LoVo (cell line): ENCODE measurements at places on chromosomes 3 and 15.

GRCh38 chr15:96329403-96329981, 1.0 kb upstream of the NR2F2 start:
- DNase-seq, result no peak

GRCh38 chr15:100373120-100373896, 31.5 kb upstream of the ADAMTS17 start:
- DNase-seq, result no peak

GRCh38 chr3:49611719-49612118, 57.4 kb downstream of the BSN start:
- no peak for DNase-seq

DNA sequence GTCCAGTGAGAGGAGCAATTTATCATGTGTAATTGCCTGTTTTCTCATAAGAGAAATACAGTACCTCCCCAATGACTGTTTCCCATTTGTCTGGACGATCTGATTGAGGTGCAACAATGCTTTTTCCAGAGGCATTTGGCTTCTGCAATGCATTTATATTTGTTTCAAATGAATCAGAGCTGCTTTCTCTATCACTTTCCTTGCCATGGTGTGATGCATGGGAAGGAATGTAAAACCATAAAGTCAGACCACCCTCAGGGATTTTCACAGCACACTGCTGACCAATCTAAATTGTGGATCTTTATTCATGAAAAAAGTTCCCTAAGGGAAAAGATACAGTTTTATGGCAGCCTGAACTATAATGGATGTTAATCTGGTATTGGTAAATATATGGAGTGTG, 333.0 kb downstream of the ZNF385D start:
- DNase-seq, result no peak

DNA sequence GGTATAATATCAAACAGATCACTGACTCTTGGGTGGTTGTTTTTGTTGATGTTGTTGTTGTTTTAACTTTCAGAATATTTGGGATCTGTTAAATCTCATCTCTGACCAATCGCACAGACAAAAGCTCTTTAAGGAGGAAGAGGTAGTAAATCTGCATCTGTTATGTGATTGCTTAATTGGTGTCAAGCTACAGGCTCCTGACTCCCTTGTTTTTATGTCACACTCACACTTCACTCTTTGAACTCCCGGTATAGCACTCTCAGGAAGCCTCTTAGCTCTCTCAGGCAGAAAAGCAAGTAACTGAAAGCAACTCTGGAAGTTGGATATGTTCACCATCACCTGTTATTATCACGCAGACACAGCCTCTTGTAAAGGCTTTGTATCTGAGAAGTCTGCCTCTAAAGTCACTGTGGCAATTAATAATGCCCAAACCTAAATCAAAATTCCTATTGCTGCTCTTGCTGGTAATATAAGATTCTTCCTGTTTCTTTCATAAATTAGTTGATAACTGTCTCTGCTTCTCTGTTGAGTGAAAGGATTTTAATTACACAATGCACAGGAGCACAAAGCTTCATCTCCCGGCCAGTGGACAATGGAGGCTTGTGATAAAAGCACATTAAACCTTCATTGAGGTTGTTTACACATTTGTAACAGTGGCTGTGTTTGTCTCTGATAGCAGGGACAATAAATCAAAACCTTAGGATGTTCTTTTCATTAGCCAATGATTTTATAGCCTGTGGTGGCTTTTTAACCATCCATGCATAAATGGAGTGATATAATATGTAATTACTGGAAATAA, 576.7 kb downstream of the MFSD1 start:
- DNase-seq, result no peak

DNA sequence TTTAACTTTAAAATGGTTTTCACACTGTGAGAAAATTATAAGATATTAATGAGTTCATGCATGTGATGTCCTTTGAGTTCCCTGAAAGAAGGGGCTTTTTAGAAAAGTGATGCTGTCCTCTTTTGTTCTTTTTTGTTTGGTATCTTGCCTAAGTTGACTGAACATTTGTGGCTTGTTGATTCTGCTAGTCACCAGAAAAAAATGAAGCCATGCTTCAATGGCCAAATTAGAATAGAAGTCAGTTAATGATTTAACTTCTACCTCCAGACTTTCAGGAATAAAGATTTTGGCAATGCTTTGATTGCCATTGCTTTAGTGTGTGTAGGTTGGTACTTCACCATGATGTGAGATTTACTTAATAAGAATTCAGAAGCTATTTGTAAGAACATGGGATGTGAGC, 260.6 kb upstream of the NECTIN3 start:
- no peak for DNase-seq

- DNase-seq, result no peak
Observed at GRCh38 chr15:58169934-58170333, 31.8 kb downstream of the AQP9 start.

DNA sequence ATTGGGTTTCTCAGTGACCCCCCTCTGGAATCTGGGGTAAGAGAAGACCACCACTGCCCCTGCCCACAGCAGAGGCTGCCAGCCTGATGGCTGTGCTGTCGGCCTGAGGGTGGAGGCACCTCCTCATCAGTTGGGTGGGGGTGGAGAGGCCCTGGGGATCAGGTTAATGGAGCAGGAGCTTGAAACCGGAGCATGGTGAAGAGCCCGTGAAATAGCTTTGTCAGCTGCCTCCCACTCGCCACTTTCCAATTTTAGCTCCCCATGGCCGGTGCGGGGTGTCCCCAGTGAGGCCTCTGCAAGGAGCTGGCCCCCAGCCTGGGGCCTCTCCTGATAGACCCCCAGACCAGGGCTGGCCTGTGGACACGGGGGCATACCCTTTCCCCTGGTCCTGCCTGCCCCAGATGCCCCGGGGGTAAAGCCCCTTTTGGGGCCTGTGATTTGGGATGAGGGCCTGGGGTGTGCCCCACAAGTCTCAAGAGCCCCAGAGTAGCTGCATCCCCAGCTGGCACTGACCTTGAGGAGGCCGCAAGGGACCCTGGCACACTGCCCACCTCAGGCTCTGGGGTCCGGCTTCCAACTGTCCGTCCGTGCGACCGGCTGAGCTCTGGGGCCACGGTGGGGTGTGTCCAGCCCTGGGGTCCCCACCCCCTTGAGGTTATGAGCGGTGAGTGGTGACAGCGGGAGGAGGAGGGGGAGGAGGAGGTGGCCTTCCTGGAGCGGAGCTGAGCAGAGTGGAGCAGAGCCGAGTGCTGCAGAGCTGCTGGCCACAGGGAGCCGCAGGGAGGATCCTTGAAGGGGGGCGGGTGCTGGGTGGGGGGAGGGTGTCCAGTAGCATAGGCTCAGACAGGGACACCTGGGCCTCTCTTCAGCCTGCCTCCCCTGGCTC, at the start of gene HHATL:
Gene HHATL (minus strand): TSS at position 733 of the 886 bp plus-strand sequence. CDS start 1,972 bp downstream, outside the sequence.
- no peak for DNase-seq

DNA sequence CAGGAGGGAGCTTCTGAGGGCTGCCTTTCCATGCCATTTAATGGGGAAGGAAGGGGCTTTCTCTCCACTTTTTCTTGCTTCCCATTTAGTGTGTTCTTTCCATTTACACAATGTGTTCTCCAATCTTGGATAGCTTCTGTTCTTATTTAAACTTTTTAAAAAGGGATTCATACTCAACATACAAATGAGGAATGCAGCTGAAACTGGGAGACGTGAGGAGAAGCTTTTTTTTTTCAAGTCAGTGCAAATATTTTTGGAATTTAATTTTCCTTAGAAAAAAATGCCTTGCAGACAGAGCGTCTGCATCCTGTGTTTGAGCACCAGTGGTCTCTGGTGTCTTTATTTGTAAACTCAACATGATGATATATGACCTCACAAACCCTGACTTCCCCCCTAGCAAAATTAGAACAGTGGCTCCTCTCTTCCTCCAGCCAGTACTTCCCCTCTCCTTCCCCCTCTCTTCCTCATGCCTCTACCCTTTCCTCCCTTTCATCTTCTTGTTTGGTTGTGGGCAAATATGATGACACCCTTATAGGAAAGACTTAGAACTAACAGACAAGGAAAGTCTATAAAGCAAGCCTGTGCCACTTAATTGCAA, 48.1 kb upstream of the PCSK6 start:
- no peak for DNase-seq

- DNase-seq, result no peak
Observed at GRCh38 chr3:7333125-7333524, 472.2 kb downstream of the GRM7 start.

- no peak for DNase-seq
Observed at GRCh38 chr3:15330031-15330596, 2.3 kb downstream of the SH3BP5 start.

DNA sequence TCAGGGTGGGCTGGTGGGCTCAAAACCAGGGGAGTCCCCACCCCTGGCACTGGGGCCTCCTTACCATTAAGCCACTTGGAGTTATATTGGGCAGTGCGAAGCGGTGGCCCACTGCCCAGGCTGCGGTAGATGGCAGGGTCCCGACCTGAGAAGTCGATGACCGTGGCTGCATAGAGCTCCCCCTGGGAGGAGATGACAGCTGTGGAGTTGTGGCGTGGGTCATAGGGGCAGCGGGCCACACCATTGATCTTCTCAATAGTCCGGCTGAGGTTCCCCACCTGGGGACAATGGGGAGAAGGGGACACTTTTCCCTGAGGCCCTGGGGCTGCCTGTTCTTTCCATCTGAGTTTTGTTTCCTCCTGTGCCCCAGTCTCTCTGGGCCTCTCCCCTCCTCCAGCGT, 99.8 kb downstream of the SEMA5B start:
- no peak for DNase-seq

- DNase-seq, result no peak
Observed at GRCh38 chr3:114213292-114213626, 24.1 kb downstream of the ZNF80 start.

DNA sequence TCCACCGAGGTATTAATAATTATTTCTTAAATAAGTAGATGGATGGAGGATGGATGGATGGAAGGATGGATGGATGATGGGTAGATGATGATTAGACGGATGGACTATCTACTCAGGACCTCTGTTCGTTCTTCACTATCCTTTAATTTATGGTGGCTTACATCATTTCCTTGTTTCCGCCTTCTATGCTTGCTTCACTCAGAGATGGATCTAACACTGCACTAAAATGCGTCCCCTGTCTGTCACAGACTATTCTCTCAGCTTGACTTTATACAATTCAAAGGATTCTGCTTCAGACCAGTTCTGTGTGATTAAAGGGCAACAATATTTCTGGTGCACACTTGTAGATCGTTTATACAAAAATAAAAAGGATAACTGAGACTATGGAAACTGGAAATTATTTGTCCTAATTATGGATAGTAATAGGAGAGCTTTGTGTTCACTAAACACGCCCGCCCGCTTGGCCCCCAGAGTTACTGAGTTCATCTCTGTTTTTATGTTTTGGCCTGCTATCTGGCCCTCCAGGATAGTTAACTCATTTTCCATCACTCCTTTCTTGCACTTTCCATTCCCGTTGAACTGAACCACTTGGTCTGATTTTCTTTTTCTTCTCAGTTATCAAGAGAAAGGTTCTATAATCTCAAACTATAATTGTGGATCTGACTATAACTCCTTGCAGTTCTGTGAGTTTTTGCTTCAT, 41.4 kb upstream of the CA12 start:
- DNase-seq, result no peak

- DNase-seq, result peak; percentile 13
Observed at GRCh38 chr3:129439226-129439816, 427 bp downstream of the MBD4 start.

DNA sequence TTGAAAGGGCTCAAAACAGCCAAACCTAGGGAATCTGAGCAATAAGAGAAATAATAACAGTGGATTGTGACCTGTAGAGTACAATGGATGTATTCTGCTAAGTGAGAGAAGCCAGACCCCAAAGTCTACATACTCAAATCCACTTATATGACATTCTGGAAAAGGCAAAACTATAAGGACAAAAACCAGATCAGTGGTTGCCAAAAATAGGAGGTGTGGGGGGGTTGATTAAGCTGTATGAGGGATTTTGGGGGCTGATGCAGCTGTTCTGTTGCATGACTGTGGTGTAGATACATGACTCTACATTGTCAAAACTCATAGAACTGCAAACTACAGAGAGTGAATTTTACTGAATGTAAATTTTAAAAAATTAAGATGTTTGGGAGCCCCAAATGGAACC, 20.1 kb upstream of the CGNL1 start:
- DNase-seq, result no peak

GRCh38 chr3:102826636-102827035, 391.8 kb downstream of the ZPLD1 start:
- no peak for DNase-seq

GRCh38 chr15:84888639-84889038, 4.2 kb downstream of the SLC28A1 start:
- no peak for DNase-seq

DNA sequence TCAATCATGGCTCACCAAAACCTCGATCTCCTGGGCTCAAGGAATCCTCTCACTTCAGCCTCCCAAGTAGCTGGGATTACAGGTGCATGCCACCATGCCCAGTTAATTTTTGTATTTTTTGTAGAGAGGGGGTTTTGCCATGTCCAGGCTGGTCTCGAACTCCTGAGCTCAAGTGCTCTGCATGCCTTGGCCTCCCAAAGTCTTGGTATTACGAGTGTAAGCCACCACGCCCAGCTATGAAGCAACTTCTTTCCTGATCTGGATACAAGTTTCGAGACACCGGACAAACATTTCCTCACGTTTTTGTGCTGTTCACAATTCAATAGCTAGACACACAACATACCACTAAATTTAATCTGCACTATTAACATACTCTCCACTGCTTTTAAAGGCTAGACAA, 3.4 kb upstream of the SYNM start:
- DNase-seq, result no peak

GRCh38 chr3:110420158-110420641, 651.4 kb upstream of the NECTIN3 start:
- DNase-seq, result peak; percentile 8

DNA sequence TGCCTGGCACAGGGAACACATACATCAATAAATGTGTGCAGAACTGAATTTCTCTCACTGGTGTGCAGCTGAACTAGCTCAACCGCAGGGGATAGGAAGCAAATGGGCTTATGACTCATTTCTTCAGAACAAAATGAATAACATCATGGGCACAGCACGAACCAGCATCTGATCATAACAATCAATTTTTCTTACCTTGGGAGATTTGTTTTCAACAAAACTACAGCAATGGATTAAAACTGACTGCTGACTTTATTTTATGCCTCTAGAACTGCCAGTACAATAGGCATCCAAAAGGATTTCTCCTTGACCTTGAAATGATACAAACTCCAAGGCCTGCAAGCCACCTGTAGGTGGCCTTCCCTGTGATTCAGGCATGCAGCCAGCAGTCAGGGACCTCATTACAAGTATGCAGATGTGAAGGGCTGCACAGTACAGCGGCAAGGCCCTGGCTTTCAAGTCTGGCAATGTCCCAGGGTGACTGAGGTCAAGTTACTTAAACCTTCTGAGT, 26.1 kb downstream of the TAMM41 start:
- DNase-seq, result no peak

- DNase-seq, result peak; percentile 38
Observed at GRCh38 chr15:39429898-39430357, 151.0 kb upstream of the THBS1 start.

GRCh38 chr3:20232906-20233780, 47.1 kb upstream of the SGO1 start:
- DNase-seq, result no peak
